ENCODE measurements at places on chromosomes 7 and 10. TPM values are rescaled to one million over a fixed set of nuclear protein-coding genes. Genes with fewer than 3 reads are reported as not detected.

DNA sequence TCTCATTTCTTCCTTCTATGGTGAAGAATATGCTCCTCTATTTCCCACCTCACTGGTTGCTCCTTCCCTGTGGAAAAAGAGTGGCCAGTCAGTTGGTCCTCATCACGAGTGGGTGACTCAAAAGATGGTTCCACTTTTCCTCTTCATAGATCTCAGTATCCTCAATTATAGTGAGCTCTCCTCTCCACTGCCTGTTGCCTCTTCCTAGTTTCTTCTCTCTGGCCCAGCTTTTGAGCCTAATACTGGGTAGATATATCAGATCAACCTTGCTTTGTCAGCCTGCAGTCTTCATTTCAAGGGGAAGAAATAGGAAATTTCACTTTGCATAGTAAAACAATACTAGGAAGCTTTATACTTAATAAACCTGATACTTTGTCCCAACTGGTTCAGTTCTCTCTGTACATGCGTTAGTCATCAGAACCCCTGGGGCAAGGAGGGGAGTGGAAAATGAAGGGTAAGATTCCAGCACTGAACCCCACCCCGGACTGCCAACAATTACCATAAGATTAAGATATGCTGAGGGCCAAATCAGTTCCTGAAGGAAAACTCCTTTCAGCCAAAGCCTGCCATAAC is 15.5 kb upstream of the WNT16 start:
- no peak for DNase-seq

DNA sequence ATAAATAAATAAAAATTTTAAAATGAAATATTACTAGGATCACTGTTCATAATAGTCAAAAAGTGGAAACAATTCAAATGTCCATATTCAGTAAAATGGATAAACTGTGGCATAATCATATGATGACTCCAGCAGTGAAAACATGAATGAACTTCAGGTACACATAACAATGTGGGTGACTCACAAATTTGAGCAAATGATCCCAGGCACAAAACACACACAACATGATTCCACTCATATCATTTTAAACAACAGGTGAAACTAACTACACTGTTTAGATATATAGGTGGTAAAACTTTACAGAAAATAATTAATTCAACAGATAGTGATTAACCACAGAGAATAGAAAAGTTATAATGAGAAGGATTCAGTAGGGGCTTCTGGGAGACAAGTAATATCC is 14.7 kb upstream of the SAMD8 start:
- DNase-seq, result no peak

- peak; percentile 60 for DNase-seq
Measured at GRCh38 chr7:69429911-69430383, 168.3 kb upstream of the AUTS2 start.

Gene HABP2
- not detected for total RNA-seq

Gene TFEC
- total RNA-seq, result 0.82 TPM

DNA sequence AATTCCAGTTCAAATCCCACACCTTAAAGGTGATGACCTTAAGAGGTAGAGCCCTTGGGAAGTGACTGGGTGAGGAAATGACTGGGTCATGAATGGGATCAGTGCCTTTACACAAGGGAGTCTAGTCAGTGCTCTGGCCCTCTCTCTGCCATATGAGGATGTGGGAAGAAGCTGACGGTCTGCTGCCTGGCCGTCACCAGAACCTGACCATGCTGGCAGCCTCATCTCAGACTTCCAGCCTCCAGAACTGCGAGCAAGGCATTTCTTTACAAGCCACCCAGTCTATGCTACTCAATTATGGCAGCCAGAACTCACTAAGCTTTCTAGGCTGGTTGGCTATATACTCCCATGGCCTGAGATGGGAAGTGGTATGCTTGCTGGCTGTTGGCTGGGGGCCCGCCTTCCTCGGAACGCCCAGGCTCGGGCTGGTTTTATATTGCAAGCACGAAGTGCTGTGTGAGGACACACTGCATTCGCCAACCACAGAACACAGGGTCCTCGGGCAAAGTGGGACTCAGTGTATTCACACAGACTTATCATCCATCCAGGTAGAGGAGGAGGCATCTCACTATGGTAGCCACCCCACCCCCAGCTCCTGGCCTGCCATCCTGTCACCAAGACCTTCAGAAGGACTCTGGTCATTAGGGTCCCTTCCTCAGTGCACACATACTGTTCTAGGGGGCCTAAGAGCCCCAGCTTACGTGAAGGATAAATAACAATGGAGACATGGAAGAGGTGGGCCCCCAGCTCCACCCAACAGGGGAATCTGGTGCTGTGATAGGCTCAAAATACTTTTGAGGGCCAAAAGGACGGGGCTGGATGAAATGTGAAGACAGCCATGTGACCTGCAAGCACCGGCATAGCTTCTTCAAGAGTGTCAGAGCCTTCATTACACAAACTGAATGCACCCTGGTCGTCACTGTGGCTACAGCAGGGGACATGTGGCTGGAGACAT is 49.0 kb downstream of the ZRANB1 start:
- no peak for DNase-seq

DNA sequence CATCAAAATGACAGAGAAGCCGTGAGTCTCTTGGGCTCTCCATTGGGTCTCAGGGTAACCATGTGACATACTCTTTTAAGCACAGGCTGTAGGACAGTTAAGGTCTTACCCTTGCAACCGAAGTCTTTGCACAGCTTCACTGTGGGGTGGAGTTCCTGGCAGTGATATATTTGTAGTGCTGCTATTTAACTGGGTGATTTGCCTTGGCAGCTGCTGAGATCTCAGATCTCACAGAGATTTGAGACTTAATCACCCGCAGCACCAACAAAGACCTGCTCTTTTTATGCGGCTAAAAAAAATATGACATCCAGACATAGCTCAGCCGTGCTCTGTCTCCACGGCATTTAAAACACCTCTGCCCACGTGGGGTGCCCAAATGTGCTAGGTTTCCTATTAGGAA is 63.4 kb upstream of the NPTX2 start:
- DNase-seq, result no peak

DNA sequence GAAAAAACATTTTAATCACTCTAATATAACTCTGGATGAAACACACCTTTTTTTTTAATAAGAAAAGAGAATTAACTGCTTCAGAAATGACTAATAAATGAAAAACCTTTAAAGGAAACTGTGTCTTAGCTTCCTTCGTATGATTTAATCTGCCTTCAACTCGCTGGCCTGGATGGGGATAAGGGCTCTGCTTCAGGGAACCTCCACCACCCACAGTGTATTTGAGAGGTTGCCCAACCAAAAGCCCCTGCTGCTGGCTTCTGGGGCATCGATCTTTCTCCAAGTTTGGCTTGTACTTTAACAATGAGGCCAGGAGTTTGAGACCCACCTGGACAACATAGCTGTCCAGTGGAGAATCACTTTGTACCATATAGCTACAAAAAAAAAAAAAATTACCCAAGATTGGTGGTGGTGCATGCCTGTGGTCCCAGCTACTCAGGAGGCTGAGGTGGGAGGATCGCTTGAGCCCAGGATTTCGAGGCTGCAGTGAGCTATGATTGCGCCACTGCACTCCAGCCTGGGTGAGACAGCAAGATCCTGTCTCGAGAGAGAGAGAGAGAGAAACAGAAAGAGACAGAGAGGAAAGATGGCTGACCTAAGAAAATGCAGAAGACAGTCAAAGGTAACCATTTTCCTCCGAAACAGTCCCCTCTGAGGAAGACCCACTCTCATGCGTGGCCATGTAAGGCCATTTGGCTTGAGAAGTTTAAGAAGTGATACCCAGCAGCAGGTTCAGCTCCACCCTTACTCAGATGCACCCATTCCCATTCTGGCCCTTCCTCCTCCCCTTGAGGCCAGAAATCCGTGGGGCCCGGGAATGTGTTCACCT is 13.6 kb upstream of the LIMK1 start:
- no peak for DNase-seq

Gene FLNC
- total RNA-seq, result 2.4 TPM

Gene CHST3
- 3.3 TPM for total RNA-seq

GRCh38 chr10:17228091-17229015 is at the start of gene VIM:
Gene VIM (plus strand): TSS chr10:17228241. CDS start chr10:17229423, 1,182 bp downstream.
- DNase-seq, result peak; percentile 63

DNA sequence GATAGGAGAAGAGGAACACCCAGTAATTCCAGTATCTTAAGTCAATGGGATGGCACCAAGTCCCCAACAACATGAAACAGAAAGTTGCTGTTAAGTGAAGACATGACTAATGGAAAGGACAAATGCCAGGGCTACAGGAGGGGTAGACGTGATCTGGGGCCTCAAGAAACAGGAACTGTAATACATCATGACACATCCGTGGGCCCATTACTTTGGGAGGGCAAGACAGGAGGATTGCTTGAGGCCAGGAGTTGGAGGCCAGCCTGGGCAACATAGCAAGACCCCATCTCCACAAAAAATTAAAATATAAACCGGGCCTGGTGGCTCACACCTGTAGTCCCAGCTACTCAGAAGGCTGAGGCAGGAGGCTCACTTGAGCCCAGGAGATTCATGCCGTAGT is 408.6 kb upstream of the PRKCQ start:
- DNase-seq, result no peak

Gene SGMS1
- total RNA-seq, result 35.1 TPM

DNA sequence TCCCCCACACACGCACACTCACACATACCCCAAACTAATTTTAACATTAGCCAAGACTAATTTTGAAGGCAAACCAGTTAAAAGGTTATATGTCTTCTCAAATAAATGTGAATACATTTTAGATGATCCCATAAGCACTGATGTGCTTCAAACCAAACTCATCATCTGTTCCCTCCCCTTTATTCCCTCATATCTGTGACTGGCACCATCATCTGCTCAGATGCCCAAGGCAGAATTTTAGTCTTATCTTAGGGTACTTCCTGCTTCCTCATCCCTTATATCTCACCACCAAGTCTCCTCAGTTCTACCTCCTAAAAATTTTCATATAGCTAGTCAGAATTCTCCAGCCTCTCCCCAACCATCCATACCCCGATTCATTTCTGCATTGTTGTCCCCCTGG is 80.4 kb downstream of the UPF2 start:
- DNase-seq, result no peak

Gene OPTN
- total RNA-seq, result 75.4 TPM

Gene TRIP6
- total RNA-seq, result 4.1 TPM

DNA sequence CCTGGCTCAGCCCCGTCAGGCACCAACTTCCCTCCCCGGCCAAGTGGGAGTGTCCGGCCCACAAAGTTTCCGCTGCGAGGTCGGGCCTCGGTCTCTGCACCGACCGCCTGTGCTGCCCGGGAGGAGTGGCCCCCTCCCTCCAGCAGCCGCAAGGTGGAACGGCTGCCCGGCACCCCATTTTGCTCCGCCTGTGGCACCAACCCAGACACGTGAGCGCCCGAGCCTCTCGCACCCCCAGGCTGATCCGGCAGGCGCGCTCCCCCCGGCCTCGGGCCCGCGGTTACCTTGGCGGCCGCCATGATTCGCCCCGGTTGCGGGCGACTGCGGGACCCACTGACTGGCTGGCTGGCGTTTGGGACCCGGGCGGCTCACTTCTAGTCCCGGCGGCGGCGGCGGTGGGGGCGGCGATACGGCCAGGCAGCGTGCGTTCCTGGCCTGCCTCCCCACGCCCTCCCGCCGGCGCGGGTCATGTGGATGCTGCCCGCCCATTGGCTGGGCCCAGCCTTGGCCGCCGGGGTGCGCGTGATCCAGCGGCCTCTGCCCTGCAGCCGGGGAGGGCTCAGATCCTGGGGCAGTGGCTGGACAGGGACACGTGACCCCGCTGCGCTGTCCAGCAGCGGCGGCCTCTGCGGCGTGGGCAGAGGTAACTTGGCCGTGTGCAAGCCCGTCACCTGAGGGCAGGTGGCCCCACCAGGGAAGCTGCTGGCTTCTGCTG is at the start of gene SLC25A13:
Gene SLC25A13 (minus strand): TSS at position 441 of the 715 bp plus-strand sequence. CDS start 142 bp downstream, at position 299.
- peak; percentile 94 for DNase-seq

- no peak for DNase-seq
Measured at GRCh38 chr10:60048091-60048501, 141.7 kb upstream of the CCDC6 start.

GRCh38 chr10:17273403-17273802 is 45.4 kb downstream of the VIM start:
- no peak for DNase-seq

Gene KCNIP2
- total RNA-seq, result 12.6 TPM

DNA sequence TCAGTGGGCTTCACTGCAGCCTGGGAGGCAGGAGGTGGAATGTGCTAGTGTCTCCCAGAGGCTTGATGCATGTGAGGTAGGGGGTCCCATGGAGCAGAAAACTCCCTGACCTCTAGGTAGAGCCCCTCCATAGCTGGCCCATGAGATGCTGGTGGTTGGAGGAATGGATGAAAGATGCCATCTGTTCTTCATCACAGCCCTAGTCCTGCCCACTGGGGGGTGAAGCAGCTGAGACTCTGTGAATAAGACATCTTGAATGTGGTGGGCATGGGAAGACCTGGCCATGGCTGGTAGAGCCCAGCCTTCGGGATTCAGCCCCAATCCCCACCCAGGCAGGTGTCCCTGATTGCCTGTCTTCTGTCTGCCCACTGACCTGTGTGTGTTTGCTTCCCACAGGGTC is 92.5 kb downstream of the COL13A1 start:
- DNase-seq, result no peak

GRCh38 chr10:127117125-127117524 is 79.3 kb downstream of the INSYN2A start:
- DNase-seq, result peak; percentile 28

DNA sequence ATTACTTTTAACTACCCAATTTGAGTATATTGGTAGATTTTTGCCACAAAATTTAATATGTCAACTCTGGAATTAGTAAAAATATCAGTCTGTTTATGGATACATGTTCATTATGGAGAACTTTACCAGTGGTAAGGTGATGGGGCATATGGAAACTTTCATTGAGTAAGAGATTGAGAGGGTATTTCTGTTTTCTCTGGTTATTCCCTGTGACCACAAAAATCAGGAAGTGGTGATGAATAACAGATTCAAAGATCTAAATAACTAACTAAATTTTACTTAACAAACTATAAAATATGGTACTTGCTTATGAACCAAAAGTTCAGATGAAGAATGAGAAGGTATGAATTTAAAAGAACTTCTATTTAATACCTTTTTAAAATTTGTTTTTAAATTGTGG is 22.1 kb upstream of the STEAP4 start:
- DNase-seq, result no peak

Gene PRKG1
- 15.5 TPM for total RNA-seq

Gene HIPK2
- total RNA-seq, result 10.2 TPM

DNA sequence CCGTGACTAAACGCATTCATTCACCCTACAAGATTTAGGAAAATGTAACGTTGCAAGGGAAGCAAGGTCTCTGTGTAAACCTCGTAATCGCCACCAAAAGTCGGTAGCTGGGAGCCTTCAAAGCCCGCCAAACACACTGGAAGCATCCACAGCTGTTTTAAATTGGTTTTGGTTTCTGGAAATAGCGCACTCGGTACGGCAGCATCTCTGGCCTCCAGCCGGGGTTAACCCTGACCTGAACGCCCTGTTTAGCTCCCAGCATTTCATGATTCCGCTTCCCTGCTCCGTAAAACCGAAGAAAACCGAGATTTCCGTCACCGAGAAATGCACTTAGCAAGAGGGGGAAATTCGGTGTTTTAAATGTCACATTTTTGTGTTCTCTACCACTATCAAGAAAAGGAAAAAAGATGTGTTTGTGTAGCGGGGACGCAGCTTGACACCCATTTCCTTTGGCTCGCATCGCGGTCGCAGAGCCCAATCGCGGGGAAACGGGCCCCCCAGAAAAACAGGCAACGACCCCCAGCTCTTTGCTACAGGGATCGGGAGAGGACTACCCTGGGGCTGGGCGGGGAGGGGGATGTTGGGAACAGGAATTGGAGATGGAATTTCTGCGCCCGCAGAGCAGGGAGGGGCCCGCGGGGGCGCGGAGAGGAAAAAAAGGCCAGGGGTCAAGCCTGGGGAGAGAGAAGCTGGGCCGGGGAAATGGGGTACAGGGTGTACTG is 646 bp downstream of the SGCE start:
- no peak for DNase-seq
